NCI-H1694 treated with DMSO at 0.1 percent for 48 hours (cell line): ENCODE measurements at places on chromosomes 6 and 20.

- DNase-seq = peak; percentile 10
Observed at GRCh38 chr6:12911427-12911826, 194.9 kb downstream of the PHACTR1 start.

DNA sequence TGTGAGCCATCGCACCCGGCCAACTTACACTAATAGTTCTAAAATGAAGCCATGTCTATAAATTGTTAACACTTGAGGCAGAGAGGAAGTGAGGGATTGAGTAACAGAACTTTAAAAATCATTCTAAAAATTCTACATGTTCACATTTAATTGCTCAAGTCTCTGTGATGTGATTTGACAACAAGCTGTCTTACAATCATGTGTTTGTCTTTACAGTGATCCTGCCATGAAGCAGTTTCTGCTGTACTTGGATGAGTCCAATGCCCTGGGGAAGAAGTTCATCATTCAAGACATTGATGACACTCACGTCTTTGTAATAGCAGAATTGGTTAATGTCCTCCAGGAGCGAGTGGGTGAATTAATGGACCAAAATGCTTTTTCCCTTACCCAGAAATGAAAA lies 23.6 kb downstream of the GTF2H5 start:
- no peak for DNase-seq

DNA sequence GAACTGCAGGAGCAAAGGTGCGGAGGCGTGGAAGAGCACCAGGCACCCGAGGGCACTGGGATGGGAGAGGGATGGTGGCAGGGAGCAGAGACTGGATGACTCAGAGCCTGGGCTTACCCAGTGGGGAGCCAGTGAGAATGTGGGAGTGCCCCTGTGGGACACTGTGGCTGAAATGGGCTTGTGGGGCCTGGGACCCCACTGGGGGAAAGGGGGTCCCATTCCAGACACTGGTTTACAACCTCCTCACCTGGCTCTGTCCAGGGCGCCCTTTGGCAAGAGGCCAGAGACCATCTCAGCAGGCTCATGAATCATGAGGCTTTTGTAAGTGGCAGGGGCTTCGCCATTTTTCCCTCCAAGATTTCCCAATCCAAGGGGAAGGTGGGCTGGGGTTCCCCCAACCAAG lies 124.0 kb upstream of the MAFB start:
- DNase-seq = no peak

- DNase-seq = no peak
Observed at GRCh38 chr20:34222208-34222607, 19.0 kb upstream of the ASIP start.

- DNase-seq = no peak
Observed at GRCh38 chr6:138235205-138235604, 16.9 kb upstream of the PBOV1 start.

GRCh38 chr6:167111597-167111996 lies 11.3 kb upstream of the CCR6 start:
- no peak for DNase-seq

DNA sequence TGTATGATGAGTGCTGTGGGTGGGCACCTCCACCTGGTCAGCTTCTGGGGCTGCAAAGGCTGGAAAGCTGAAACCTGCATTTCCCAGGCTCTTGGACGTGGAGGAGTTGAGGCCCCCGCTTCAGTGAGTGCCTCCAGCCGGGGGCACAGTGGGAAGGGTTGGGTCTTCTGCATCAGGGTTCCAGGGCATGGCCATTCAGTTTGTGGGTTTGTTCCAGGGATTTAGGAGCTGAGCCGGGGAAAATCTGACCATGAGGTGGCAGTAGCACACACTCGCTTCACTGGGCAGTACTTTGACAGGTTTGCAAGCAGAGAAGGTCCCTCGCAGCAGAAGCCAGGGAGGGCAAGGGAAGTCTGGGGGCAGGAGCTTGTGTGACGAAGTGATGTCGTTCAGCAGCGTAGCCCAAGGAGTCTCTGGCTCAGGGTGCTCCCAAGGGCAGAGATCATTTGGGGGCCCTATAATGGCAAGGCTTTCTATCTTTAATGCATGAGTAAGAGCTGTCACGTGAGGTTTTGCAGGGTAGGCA lies 69.5 kb upstream of the SULF2 start:
- DNase-seq = peak; percentile 41

- no peak for DNase-seq
Observed at GRCh38 chr6:31621320-31621939, 915 bp downstream of the PRRC2A start.

- DNase-seq = no peak
Observed at GRCh38 chr6:142802124-142802523, 142.9 kb downstream of the HIVEP2 start.

- DNase-seq = no peak
Observed at GRCh38 chr6:131022691-131023090, 40.4 kb downstream of the EPB41L2 start.

DNA sequence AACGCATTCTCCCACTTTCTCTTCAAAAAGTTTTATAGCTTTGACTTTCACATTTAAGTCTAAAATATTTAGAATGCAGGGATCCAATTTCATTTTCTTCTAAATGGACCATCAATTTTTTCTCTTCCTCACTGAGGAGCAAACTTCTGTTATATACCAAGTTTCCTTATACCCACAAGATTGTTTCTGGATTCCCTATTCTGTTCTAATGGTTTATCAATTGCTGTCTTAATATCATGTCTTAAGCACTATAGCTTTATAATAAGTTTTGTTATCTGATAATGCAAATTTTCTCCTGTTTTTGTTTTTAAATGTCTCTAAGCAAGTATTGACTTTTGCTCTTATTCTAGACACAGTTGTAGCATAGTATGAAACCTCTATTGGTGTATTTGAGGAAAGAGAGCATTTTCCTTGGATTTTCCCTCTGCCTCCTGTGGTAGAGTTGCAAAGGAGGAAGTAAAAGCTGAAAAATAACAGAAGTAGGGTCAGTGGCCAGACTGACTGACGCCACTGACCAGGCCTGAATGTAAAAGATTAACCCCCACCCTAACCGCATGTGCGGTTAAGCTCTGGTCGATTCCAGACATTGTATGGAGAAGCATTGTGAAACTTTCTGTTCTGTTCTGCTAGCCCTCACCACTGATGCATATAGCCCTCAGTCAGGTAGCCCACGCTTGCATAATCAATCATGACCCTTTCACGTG lies 40.3 kb downstream of the GPX5 start:
- no peak for DNase-seq

GRCh38 chr6:34059914-34060313 lies 86.0 kb downstream of the GRM4 start:
- no peak for DNase-seq

- DNase-seq = no peak
Observed at GRCh38 chr6:141451181-141451510, 681.6 kb upstream of the GJE1 start.

GRCh38 chr20:49466114-49466912 lies 16.2 kb downstream of the KCNB1 start:
- DNase-seq = no peak

DNA sequence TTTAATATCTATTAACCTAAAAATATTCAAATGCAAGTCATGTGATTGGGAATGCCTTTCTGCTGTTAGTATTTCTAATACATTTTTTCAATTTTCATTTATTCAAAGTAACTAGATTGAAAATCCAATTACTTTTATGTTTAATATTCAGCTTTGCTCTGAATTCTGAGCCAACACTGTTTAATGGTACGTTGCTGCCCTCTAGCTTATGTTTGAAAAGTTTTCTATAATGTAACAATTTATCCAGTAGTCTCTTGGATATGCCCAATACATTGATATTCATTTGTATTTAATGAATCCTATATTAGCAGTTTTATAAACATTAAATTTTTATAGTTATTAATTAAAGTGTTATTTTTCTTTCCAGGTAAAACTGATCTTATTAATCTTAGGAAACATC lies 47.4 kb downstream of the LGSN start:
- peak; percentile 2 for DNase-seq

GRCh38 chr6:42689371-42689770 lies 33.0 kb downstream of the PRPH2 start:
- DNase-seq = no peak

DNA sequence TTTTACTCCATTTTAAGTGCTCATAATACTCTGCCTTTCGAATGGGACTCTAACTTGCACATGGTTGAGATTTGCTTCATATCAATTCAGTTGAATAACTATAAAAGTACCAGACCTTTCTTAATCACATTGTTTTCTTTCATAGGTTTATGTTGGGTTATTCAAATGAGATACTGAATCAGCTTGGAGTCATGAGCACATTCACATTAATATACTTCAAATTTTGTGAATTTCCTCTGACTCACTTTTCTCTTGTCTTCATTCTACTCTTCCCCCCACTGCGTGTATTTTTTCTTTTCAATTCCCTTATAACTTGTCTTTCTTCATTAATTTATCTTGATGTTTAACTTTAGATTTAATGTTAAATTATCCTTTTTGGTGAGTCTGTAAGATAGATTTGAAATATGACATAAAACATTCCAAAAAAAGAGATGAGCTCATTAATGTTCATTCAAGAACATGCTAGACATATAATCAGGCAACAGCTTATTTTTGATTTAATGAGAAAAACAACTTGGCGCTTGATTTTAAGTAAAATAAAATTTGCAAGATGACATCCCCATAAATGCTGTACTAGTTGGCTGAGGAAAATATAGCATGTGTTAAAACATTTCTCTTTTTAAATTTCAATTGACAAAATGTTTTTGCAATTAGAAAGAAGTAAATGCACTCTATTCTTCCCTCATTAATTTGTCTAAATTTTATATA lies 736.0 kb downstream of the CD109 start:
- no peak for DNase-seq

DNA sequence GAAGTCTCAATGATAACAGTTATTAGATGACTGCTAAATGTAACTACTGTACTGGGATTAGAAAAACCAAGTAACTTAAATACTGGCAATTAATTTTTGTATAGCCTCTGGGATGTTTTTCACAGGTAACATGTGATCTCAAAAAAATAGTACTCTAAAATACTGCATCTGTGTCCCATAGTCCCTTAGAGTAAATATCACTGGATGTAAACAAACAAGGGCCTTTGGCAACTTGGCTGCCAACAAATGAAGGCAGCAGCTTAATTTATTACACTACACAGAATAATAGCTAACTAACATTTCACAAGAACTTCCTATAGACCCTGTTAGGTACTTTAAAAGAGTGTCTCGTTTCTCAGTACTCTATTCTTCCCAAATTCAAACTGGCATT lies 14.0 kb downstream of the ARHGAP18 start:
- no peak for DNase-seq

DNA sequence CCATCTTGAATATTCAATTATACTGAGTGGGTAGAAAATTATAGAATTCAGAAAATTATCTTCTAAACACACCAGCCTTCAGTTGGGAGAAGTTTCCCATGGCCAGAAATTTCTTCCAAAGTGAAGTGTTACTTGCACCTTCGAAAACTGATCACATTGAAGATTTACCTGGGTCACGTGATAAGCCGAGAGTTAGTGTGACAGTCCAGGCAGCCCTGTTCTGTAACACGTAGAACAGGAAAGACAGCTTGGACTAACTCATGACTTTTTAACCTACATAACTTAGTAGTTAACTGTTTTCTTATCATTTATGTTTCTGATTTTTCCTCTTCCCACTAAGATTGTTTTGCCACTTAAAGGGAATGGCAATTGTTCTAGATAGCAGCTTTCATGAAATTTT lies 118.3 kb upstream of the MTHFD1L start:
- DNase-seq = no peak

GRCh38 chr6:43776115-43776798 lies 6.2 kb downstream of the VEGFA start:
- no peak for DNase-seq

DNA sequence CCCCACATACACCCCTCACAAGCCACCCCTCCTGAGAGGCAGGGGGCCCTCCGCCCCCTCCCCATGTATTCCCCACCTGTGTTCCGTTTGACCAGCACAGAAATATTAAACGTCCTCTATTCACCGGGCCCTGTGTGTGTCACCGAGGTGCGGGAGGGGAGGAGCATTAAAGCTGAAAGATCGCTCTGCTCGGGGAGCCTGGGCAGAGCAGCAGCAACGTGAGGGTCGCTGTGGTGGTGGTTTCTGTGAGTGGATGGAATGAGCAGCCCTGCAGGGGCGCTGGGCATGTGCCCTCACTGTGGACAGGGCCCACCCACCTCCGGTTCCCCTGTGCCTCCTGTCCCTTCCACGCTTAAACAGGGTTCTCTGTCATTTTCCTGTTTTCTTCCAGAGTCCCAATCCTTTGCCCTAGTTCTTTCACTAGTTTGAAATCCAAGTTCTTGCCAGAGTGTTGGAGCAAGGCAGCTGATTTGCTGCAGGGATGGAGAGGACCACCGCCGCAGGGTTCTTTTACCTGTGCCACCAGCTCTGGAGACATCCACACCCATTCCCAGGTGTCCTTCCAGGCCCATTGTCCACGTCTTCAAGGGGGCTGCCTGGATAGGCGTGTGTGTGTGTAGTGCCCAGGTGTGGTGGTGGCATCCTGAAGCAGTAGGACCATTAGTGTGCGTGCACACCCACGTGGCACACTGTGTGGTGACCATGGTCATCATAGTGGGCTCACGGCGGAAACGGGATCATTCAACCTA lies 37.6 kb upstream of the MDFI start:
- DNase-seq = no peak

DNA sequence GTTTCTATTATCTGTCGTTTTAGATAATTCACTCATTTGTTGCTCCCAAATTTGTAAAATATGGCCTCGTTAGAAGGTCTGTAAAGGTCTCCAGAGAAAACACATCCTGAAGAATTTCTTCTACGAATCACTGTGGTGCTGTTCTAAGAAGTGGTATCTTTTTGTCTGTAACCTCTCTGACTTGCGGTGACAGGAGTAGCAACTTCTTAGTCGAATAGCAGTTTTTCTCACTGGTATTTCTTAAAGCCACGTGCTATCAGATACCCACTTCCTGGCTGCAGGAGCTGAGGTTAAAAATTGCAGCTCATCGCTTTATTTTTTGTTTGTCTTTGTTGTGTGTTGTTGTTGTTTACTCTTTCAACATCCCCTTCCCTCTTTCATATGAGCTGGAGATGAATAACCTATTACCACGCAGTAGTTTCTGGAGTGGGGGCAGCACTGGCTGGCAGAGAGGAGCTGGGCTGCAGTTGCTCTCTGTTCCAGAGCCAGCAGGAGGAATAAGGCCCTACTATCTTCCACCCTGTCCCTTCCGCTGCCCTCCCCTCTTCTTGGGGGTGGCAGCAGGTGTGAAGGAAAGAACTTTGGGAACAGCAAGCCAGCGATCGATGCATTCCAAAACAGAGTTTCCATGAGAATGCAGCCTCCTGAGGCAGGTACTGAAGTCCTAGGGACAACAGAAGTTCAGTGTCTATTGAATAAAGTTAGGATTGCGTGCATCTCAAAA lies 64.7 kb downstream of the C6orf118 start:
- DNase-seq = no peak

DNA sequence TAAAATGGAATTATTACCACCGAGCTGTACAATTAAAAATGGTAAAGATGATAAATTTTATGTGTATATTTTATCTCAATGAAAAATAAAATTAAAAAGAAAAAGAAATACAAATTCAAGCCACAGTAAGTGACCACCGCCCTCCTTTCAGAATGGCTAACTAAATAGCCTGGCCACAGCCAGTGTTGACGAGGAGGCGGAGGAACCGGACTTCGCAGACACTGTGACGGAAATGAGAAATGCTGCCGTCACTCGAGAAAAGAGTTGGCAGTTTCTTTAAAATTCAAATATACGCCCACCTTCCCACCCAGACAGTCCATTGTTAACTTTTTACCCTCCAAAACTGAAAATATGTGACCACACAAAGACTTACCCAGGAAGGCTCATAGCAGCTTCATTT lies 50.0 kb downstream of the FOXF2 start:
- no peak for DNase-seq

- no peak for DNase-seq
Observed at GRCh38 chr20:3447321-3447720, 23.5 kb upstream of the ATRN start.
